ENCODE measurements at places on chromosomes 5 and 9.

GRCh38 chr5:5705010-5705409 lies 282.5 kb downstream of the ICE1 start:
- no peaks in the 10 kb centered on the region for H3K36me3 ChIP-seq
- H3K4me1 ChIP-seq: no peaks in the 10 kb centered on the region
- no peaks in the 10 kb centered on the region for H3K27me3 ChIP-seq

DNA sequence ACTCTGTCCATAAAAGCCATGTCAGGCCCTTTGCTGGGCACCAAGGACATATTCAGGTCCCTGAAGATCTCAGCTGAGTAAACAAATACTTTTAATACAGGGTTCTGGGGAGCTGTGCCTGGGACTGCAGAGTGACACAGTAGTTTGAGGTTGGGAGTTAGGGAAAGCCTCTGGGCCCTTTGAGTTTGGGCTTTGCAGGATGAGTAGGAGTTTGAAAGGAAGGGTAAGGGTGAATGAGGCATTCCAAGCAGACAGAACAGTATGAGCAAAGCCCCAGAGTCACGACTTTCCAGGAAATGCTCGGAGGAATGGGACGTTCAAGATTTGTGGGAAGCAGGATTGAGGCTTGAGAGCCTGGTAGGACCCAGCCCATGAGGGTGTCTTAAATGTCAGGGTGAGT lies 13.3 kb downstream of the CRB2 start:
- H3K4me3 ChIP-seq: no peak overlapping the region
- no peak overlapping the region for H3K27ac ChIP-seq
- H3K27me3 ChIP-seq: peaks cover 23% of the 10 kb centered on the region
- DNase-seq: no peak
- H3K4me1 ChIP-seq: peaks cover 46% of the 10 kb centered on the region
- H3K36me3 ChIP-seq: no peaks in the 10 kb centered on the region

DNA sequence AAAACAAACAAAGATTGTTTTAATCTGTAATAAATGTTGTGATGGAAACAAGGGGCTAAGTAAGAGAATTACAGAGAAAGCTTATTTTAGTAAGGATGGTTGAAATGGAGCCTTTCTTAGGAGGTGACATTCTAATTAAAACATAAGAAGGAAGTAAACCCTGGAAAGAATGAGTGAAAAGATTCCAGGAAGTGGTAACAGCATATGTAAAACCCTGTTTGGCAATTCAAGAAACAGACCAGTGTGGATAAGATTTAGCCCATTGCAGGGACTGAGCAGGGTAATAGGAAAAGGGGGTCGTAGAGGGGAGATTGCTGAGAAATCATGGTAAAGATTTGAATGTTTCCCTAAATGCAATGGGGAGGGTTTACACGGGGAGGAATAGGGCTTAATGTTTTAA lies 21.6 kb upstream of the PIP5K1B start:
- peaks cover 7% of the 10 kb centered on the region for H3K27me3 ChIP-seq
- DNase-seq: no peak
- no peaks in the 10 kb centered on the region for H3K36me3 ChIP-seq

- H3K36me3 ChIP-seq: no peaks in the 10 kb centered on the region
- no peaks in the 10 kb centered on the region for H3K4me1 ChIP-seq
- H3K4me3 ChIP-seq: no peak overlapping the region
- H3K27ac ChIP-seq: no peak overlapping the region
Observed at GRCh38 chr9:117335837-117336433, 78.9 kb downstream of the ASTN2 start.

GRCh38 chr9:95261890-95262289 lies 55.6 kb downstream of the FANCC start:
- no peaks in the 10 kb centered on the region for H3K36me3 ChIP-seq
- DNase-seq: peak; percentile 21
- H3K27ac ChIP-seq: no peak overlapping the region

DNA sequence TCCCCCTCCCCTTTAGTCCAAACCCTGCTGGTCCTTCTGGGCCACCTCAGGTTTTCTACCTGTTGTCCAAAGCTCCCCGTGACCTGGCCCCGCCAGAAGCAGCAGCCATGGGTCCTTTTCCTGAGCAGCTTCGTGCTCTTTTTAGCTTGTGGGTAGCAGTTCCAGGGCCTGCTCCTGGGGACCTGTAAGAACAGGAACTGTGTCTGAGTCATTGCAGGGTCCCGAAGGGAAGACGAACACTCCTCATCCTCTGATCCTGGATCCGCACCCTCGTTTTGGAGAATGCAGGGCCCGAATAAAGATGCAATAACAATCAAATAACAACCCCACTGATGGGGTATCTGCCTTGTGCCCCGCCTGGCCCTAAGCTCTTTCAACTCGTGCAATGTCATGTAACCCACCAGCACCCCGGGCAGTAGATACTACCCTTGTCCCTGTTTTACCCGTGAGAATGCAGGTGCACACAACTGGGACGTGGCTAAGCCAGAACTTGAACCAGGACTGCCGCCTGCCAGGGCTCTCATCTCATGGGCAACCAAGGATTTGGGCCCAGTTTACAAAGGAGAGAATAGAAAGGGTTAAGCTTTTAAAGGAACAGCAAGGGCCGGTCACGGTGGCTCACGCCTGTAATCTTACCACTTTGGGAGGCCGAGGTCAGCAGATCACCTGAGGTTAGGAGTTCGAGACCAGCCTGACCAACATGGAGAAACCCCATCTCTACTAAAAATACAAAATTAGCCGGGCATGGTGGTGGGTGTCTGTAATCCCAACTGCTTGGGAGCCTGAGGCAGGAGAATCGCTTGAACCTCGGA lies 33.2 kb downstream of the NEK6 start:
- H3K4me1 ChIP-seq: peaks cover 81% of the 10 kb centered on the region
- peaks cover 63% of the 10 kb centered on the region for H3K36me3 ChIP-seq
- peak; percentile 58 for DNase-seq
- peak overlapping the region; percentile 45 for H3K27ac ChIP-seq

DNA sequence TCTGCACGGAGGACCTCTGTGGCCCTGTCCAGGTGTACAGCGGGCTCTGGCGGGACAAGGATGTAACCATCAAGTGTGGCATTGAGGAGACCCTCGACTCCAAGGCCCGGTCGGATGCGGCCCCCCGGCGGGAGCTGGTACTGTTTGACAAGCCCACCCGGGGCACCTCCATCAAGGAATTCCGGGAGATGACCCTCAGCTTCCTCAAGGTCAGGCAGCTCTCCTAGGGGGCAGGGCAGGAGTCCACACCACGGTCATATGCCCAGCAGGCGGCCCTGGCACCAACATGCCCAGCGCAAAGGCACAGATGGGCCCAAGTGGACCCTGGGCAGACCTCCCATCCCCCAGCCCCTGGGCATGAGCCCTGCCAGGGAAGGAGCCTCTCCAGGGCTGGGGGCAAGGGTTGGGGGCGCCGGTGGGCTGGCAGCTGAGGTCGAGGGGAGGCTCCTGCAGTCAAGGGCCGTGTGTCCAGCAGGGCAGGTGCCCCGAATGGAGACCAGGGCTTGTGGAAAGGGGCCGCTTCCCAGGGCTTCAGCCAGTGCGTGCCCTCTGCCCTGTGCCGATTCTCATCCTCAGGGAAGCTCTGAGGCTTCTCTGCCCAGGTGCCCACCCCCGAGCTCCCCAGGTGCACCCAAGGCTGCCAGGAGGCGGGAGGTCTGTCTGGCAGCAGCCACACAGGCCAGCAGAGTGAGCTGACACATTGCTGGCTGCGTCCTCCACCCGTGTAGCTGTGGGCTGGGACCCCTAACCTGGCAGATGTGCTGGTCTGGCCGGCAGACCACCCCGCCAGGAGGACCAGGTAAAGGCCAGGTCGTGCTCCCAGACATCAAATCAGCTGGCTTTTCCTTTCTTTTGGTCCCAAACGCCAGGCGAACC lies 10.0 kb downstream of the DIPK1B start:
- H3K27ac ChIP-seq: no peak overlapping the region
- no peak for DNase-seq
- no peak overlapping the region for H3K4me3 ChIP-seq
- H3K36me3 ChIP-seq: peaks cover 63% of the 10 kb centered on the region

DNA sequence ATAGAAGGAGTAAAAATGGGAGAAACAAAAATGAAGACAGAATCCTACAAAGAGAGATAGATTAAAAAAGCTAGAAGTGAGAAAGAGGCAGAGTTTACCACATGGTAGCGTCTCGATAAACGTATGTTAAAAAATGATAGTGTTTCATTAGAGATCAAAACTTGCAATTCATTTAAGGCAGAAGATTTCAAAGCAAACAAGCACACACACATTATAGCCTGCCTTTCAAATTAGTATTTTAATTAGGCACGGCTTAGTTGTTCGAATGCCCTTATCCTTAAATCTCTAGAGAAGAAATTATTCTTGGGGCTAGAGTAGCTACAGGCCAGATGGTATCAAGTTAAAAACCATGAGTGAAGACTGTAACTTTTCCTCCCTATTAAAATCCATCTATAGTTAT lies 6.0 kb downstream of the STOM start:
- DNase-seq: no peak
- H3K4me3 ChIP-seq: no peak overlapping the region
- H3K4me1 ChIP-seq: peaks cover 1% of the 10 kb centered on the region
- H3K36me3 ChIP-seq: no peaks in the 10 kb centered on the region
- H3K27me3 ChIP-seq: no peaks in the 10 kb centered on the region

GRCh38 chr5:147404706-147405105 lies 105.2 kb downstream of the DPYSL3 start:
- DNase-seq: no peak
- H3K27ac ChIP-seq: peak overlapping the region; percentile 93
- peaks cover 19% of the 10 kb centered on the region for H3K4me1 ChIP-seq
- peaks cover 12% of the 10 kb centered on the region for H3K36me3 ChIP-seq

DNA sequence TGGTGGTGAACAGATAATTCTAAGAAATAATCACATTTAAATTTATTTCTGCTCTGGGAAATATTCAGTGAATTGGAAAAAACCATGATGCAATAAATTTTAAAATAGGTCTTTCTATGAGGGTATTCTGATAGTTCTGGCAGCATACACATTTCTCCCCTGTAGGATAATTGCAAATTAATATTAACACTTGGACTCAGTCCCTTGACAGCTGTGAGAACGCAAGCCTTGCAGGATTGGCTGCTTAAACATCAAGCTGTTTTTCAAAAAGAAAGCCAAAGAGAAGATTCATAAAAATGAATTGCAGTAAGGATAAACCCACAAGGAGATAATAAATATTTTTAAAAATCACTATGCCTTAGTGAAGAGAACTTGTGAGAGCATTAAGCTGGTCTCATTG lies 180.0 kb downstream of the MTRR start:
- H3K4me1 ChIP-seq: no peaks in the 10 kb centered on the region
- H3K27me3 ChIP-seq: no peaks in the 10 kb centered on the region
- no peak overlapping the region for H3K27ac ChIP-seq
- no peak overlapping the region for H3K4me3 ChIP-seq
- H3K36me3 ChIP-seq: no peaks in the 10 kb centered on the region

GRCh38 chr5:110169461-110169860 lies 479.7 kb downstream of the MAN2A1 start:
- no peaks in the 10 kb centered on the region for H3K27me3 ChIP-seq
- no peaks in the 10 kb centered on the region for H3K4me1 ChIP-seq
- H3K27ac ChIP-seq: no peak overlapping the region
- DNase-seq: no peak

DNA sequence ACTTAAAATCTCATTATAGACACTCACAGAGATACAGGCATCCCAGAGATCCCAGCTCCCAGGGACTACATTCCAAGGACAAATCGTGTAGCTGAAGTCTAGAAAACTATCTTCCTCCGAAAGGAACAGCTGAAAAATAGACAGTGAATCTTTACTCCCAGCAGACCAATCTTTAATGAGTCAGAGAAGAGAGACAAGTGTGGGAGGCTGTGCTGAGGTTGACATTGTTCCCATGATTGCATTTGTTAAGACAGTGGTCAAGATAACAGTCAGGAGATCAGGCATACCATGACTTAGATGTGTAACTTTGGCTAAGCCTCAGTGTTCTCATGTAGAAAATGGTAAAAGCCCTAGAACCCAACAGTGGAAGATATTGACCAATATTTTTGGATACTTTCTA lies 120.7 kb downstream of the PAPPA start:
- H3K4me1 ChIP-seq: peaks cover 10% of the 10 kb centered on the region
- H3K27me3 ChIP-seq: no peaks in the 10 kb centered on the region
- H3K27ac ChIP-seq: no peak overlapping the region
- DNase-seq: peak; percentile 91

DNA sequence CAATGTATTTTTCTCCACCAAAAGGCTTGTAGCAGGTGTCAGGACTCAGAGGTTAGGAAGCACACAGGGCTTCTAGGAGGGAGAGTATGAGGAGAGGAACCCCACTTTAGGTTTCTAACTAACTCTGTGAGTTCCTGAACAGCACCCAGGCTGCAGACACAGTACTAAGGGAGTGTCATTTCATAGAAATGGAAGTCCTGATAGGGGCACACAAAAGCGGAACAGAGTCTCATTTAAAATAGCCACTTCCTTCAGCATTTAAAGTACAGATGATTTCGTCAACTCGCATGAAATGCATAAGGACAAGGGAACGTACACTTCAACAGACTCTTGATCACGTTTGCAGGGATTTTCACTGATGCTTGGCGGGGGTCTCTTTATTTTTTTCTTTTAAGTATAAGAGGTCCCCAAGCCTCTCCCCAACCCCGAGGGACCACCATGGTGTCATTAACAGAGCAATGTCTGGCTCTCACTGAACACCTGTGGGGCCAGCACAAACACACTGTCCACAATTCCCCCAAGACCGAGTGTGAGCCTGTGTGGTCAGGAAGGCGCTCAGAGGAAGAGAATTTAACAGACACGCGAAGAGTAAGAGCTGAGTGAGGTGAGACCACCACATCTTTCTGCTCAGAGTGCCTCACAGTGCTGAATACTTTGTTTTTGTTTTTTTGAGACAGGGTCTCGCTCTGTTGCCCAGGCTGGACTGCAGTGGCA lies 82.3 kb downstream of the SECISBP2 start:
- peaks cover 61% of the 10 kb centered on the region for H3K36me3 ChIP-seq
- peaks cover 11% of the 10 kb centered on the region for H3K4me1 ChIP-seq
- no peak overlapping the region for H3K27ac ChIP-seq
- peaks cover 8% of the 10 kb centered on the region for H3K27me3 ChIP-seq
- DNase-seq: no peak
- no peak overlapping the region for H3K4me3 ChIP-seq

GRCh38 chr9:2297771-2298170 lies 282.6 kb downstream of the SMARCA2 start:
- H3K4me3 ChIP-seq: no peak overlapping the region
- H3K4me1 ChIP-seq: no peaks in the 10 kb centered on the region
- no peaks in the 10 kb centered on the region for H3K27me3 ChIP-seq
- no peaks in the 10 kb centered on the region for H3K36me3 ChIP-seq
- H3K27ac ChIP-seq: no peak overlapping the region

GRCh38 chr9:38112049-38112448 lies 43.0 kb upstream of the SHB start:
- no peak overlapping the region for H3K27ac ChIP-seq
- no peaks in the 10 kb centered on the region for H3K36me3 ChIP-seq
- H3K4me3 ChIP-seq: no peak overlapping the region
- no peak for DNase-seq
- peaks cover 2% of the 10 kb centered on the region for H3K4me1 ChIP-seq

GRCh38 chr5:68176802-68177479 lies 38.6 kb upstream of the PIK3R1 start:
- no peaks in the 10 kb centered on the region for H3K27me3 ChIP-seq
- no peak overlapping the region for H3K27ac ChIP-seq
- no peaks in the 10 kb centered on the region for H3K4me1 ChIP-seq
- no peak overlapping the region for H3K4me3 ChIP-seq
- DNase-seq: no peak
